MG63 (cell line): ENCODE measurements at places on chromosomes 1 and 21. TPM values are rescaled to one million over a fixed set of nuclear protein-coding genes. Genes with fewer than 3 reads are reported as not detected.

- no peak for DNase-seq
These were observed 27.3 kb upstream of the WASF2 start for GRCh38 chr1:27517301-27517700.

- no peak for DNase-seq
These were observed 204.0 kb upstream of the COA6 start for GRCh38 chr1:234169161-234169849.

DNA sequence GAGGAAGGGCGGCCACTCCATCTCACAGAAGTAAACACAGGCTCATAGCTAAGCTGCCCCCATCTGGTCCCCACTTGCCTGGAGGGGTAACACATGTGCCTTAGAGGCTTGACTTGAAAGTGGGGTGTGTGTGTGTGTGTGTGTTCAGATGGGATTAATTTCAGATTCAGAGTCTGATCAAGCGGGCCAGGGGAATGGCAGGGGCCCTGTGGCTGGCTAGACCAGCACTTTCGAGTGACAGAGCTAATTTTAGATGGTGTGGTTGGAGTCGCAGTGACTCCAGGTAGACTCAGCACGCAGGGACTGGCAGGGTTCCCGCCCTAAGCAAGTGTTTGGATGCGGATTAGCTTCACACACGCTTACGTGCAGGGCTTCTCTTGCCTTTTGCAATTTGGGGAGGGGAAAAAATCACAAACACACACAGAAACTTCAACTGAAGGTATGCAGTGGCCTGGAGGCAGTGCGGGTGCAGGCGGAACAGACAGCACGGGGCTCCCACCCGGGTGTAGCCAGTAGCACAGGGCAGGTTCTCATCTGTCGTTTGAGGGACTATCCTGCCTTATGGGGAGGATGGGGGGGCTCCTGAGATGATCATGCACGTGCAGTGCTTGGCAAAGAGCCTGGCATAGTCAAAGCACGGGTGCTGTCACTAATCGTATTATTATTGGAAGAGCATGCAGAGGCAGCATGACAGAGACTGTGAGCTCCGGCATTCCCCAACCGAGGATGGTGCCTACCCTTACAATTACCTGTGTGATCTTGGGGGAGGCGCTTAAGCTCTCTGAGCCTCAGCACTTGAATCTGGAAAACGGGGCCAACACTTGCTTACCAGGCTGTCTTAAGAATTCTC is 1.3 kb downstream of the EDN2 start:
- no peak for DNase-seq

EFNA3 gene
- 0.64 and 3.0 TPM in 2 replicates for total RNA-seq

BNIPL gene
- 0.20 and 5.5 TPM in 2 replicates for total RNA-seq

GRCh38 chr21:35257413-35257812 is 208.3 kb upstream of the RUNX1 start:
- peak; percentile 89 for DNase-seq

GRCh38 chr1:151347523-151348246 is 633 bp upstream of the RFX5 start:
- DNase-seq: no peak

GRCh38 chr1:103949779-103950178 is 200.1 kb downstream of the AMY1C start:
- DNase-seq: no peak

DNA sequence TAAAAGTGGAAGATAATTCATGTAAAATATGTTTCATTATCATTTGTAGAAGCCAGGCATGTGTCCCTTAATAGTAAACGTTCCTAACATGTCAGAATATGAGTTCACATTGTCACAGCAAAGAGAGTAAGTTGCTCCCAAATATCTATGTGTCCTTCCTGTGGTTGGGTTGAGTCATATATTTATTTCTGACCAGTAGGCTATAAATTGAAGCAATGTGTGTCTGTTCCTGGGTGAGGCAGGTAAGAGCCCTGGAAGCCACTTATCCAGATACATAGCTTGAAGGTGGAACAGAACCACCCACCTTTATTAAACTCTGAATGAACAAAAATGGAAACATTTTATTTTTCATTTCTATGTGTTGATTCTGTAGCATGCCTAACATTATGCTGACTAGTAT is 2251.6 kb downstream of the NCAM2 start:
- DNase-seq: no peak

DNA sequence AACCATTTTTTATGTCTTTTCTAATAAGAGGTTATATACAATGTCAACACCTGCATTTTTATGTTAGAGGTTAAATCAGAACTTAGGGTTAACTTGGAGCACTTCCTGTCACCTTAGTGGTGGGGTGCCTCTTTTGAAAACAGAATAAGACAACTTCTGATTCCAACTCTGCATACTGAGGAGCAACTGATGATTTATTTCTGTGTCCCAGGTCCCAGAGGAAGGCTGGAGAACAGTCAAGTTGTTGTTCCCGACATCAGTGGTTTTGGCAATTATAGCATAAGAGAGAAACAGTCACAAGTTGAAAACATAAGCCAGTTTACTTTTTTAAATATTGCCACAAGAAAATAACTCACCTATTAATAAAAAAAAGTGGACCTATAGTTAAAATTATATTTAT is 871.0 kb upstream of the ADAMTS5 start:
- no peak for DNase-seq

TNFRSF4 gene
- not detected in 2 replicates for total RNA-seq

- DNase-seq: no peak
These were observed 17.0 kb upstream of the SLC5A9 start for GRCh38 chr1:48205522-48205921.

KCNE2 gene
- not detected in 2 replicates for total RNA-seq

DNA sequence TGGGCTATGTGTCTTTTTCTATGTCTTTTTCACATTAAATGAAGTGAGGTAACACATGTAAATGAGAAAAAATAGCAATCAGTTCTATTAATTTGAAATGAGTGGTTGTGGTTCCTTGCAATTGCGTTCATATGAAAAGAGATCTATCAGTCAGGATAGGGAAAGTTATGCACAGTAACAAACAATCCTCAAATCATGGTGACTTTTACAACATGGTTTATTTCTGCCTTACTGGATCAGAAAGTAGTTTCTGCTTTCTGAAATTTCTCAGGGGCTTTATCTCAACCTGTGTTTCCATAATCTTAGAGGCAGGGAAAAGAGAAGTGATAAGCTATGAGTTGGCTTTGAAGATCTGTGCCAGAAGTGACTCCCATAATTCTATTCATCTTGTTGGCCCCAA is 39.0 kb downstream of the DOP1B start:
- DNase-seq: no peak

GRCh38 chr1:195373856-195374255 is 1234.4 kb downstream of the KCNT2 start:
- no peak for DNase-seq
